Osteoblast (primary cell): ENCODE measurements at places on chromosomes 5 and 9. TPM values are rescaled to one million over a fixed set of nuclear protein-coding genes. Genes with fewer than 3 reads are reported as not detected.
A peak's percentile ranks its signal among the peaks of the same experiment; 100 is the strongest.

- no peak for DNase-seq
These were observed 294.8 kb upstream of the KIF2A start for GRCh38 chr5:62011089-62011664.

GRCh38 chr5:137289856-137290255 is 209.3 kb downstream of the SPOCK1 start:
- DNase-seq, result no peak

DNA sequence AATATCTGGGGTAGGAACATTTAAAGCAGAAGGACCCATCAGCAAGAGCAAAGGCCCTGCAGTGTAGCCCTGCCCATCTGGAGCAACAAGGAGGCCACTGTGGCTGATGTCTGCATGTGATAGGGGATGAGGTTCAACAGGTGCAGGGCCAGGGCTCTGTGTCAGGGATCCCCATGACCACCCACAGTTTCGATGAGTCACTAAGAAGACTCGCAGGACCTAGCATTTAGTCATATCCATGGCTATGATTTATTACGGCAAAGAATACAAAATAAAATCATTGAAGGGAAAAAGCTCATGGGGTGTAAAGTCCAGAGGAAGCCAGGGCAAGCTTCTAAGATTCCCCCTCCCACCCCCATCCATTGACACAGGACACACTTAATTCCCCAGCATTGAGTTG is 188.6 kb downstream of the ADGRV1 start:
- no peak for DNase-seq

- DNase-seq, result peak; percentile 58
These were observed 73.6 kb downstream of the C9orf153 start for GRCh38 chr9:86185872-86186271.

- DNase-seq, result no peak
These were observed 118.7 kb upstream of the FST start for GRCh38 chr5:53361708-53362107.

DNA sequence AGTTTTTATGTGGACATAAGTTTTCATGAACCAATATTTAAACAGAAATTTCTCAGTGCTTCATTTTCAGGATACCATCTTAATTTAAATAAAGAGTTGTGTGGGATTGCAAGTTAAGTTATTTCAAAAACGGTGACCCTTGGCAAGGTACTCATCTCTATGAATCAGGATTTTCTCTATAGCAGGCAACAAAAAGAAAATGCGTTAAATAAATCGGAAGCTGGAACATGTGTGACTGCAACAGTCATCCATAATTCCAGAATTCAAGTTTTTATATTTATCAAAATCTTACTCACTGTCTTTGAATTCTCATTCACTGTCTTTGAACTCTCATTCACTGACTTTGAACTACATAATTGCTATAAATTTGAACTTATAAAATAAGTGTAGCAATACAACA is 5.8 kb upstream of the RECK start:
- no peak for DNase-seq

- peak; percentile 72 for DNase-seq
These were observed 20.5 kb upstream of the FER start for GRCh38 chr5:108727236-108727650.

GRCh38 chr5:59473611-59474010 is 419.9 kb downstream of the PDE4D start:
- DNase-seq, result no peak

DNA sequence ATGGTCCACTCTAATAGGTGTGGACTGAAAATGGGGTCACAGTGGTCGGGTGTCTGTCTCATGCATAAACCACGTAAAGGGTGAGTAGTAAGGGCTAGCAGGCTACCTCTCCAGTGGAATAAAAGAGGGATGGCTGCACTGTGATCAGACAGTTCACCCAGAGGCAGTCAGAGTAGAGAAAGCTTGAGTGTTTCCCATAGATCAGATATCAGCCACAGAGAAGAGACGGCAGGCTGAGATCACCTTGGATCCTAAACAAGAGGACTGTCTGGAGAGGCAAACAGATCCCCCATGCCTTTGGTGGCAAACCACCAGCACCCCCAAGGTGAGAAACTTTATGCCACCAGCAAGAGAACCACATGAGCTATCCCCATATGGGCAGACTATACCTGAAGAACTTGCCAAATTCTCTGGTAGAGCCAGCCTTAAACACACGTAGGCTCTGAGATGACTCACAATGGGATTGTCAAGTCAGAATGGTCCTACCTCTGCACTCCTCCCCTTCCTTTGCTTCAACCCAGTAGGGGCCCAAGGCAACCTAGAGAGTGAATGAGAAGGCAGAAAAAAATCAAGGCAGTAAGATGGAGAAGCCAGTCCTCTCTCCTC is 205.2 kb upstream of the MAP3K1 start:
- no peak for DNase-seq

GRCh38 chr5:31133488-31133887 is 60.0 kb upstream of the CDH6 start:
- DNase-seq, result no peak

DNA sequence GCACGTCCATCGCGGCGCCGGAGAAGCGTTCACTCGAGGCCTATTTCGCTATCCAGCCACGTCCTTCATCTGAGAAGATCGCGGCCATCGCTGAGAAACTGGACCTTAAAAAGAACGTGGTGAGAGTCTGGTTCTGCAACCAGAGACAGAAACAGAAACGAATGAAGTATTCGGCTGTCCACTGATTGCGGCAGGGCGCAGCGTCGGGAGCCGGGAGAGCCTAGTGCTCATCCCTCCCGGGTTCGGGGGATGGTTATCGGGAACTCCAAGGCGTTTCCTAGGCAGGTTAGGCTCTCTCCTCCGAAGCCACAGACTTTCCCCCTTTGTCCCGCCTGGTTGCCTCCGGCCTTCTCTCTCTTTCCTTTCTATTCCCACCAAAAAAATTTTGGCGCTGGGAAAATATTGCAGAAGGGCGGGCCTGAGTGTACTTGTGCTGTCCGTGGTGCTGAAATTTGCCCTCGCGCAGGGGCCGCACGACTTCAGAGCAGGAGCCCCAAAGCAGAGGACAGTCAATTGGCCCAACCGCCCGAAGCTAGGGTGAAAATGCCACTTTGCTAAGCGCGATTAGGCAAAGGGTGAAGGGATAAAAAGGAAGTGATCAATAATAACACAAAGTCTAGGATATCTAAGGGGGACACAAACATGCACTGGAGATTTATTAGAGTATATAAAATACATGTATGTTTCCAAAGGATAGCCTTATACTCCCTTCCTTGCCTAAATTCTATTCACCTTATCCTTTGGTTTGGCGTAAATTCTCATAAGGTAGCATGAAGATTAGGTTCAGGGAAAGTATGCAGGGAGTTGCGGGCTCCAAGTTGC is 1.8 kb downstream of the POU4F3 start:
- peak; percentile 96 for DNase-seq

DNA sequence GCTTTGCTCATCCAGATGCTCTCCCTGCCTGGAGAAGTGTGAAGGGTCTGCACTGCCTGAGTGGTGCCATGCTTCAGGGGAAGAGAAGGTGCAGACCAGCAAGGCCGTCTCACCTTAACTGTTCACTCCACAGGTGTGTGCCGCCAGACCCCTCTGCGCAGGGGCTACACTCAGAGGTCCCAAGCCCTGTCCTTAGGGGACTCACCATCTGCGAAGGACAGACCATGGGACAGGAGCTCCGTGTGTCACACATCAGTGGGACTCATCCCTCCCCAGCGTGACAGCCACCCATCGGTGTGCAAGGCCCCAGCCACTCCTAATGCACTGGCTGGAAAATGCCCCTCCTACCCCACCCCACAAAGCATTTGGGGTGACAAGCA is 142.9 kb downstream of the OLFM1 start:
- DNase-seq, result no peak

- peak; percentile 73 for DNase-seq
These were observed 46.4 kb downstream of the BARX1 start for GRCh38 chr9:93908591-93909241.

- peak; percentile 94 for DNase-seq
These were observed 27.1 kb upstream of the MYORG start for GRCh38 chr9:34403554-34404380.

DNA sequence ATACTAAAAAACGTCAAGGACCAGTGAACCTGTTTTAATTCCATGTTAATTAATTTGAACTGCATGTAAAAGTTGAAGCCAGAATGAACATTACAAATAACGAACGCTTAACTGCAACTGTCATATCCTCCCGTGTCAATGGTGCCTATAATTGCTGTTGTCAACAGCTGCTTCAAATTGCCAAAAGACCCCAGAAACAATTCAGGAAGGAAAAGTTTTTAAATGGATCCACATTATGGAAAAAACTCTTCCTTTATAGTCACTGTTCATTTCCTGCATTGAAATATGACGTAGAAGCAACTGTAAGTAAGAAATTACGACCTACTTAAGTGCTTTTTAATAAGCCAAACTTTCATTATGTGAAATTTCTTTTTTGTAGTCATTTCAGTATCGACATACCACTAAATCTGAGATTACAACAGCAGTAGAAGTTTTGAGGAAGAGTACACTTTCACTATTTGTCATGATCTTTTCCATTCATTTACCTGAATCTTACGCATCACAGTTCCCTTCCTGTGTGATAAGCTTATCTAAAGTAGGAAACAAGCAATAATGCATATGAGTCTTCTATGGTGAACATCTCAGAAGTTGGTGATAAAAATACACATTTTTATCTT is 37.8 kb downstream of the MEF2C start:
- no peak for DNase-seq

GRCh38 chr5:64947031-64947430 is 178.3 kb downstream of the CWC27 start:
- DNase-seq, result no peak

- DNase-seq, result peak; percentile 92
These were observed 943 bp downstream of the SFXN1 start for GRCh38 chr5:175479125-175479881.

- no peak for DNase-seq
These were observed 28.8 kb upstream of the CAVIN4 start for GRCh38 chr9:100549048-100549447.

- DNase-seq, result no peak
These were observed 1881.5 kb downstream of the EFNA5 start for GRCh38 chr5:105789246-105789645.

DNA sequence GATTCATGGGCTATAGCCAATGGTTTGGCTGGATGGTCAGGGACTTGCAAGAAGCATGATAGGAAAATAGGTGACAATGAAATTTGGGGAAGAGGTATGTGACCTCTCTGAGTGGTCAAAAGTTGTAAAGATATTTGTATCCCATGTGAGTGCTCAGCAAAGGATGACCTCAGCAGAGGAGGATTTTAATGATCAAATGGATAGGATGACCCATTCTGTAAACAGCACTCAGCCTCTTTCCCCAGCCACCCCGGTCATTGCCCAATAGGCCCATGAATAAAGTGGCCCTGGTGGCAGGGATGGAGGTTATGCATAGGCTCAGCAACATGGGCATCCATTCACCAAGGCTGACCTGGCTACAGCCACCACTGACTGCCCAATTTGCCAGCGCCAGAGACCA is 138.4 kb upstream of the SPDL1 start:
- no peak for DNase-seq

GRCh38 chr5:97600486-97600885 is 417.4 kb upstream of the RIOK2 start:
- no peak for DNase-seq

The ARHGAP26 gene
- 6.2 and 7.6 TPM in 2 replicates for total RNA-seq

The TSSK1B gene
- 0.72 and 0.88 TPM in 2 replicates for total RNA-seq

The TLN1 gene
- 306 and 376 TPM in 2 replicates for total RNA-seq

The NKD2 gene
- under 0.01 TPM in 1 of 2 replicates, not detected in the other for total RNA-seq

The PROB1 gene
- total RNA-seq, result 1.1 and 1.2 TPM in 2 replicates

The LEAP2 gene
- total RNA-seq, result under 0.01 and 0.29 TPM in 2 replicates

The FAM151B gene
- 13.0 and 19.2 TPM in 2 replicates for total RNA-seq

The PDE6A gene
- total RNA-seq, result under 0.01 TPM in 2 replicates

The ZBED3 gene
- 1.1 and 4.7 TPM in 2 replicates for total RNA-seq

The LTC4S gene
- 1.4 and 1.5 TPM in 2 replicates for total RNA-seq

The PHF24 gene
- under 0.01 TPM in 1 of 2 replicates, not detected in the other for total RNA-seq

The TRIP13 gene
- 3.8 and 4.0 TPM in 2 replicates for total RNA-seq

The CDC25C gene
- total RNA-seq, result 1.8 TPM in 2 replicates

The NTRK2 gene
- 3.3 and 5.6 TPM in 2 replicates for total RNA-seq

The SPATA6L gene
- total RNA-seq, result 0.72 and 1.2 TPM in 2 replicates

The NUTM2F gene
- total RNA-seq, result not detected in 2 replicates

The SH3RF2 gene
- total RNA-seq, result 2.9 and 4.0 TPM in 2 replicates

The C9orf50 gene
- under 0.01 and 0.36 TPM in 2 replicates for total RNA-seq

The TMC1 gene
- under 0.01 TPM in 1 of 2 replicates, not detected in the other for total RNA-seq
